NCI-H774 (cell line): ENCODE measurements at places on chromosomes 5 and 9.
A peak's percentile ranks its signal among the peaks of the same experiment; 100 is the strongest.

GRCh38 chr5:137115152-137115551 is 384.0 kb downstream of the SPOCK1 start:
- no peak for DNase-seq

GRCh38 chr9:14106699-14107098 is 207.2 kb downstream of the NFIB start:
- peak; percentile 51 for DNase-seq

DNA sequence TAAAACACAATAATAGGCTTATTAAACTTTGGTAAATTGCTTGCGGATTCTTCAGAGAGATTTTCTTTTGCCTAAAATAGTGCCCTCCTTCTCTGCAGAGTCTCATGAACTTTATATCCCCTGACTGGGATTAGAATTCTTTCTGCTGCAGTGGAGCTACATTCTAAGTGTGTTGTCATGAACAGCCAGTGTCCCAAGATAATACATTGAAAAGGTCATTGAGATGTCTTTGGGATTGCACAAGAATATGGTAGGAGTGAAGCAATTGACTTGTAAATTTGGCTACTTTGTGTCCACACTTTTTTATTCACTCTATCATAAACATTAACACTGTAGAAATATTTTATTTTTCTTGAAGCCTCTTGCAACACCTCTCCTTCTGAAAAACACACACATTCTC is 604.5 kb downstream of the GABRG2 start:
- no peak for DNase-seq

GRCh38 chr5:33588654-33589372 is 148.0 kb downstream of the TARS1 start:
- no peak for DNase-seq

DNA sequence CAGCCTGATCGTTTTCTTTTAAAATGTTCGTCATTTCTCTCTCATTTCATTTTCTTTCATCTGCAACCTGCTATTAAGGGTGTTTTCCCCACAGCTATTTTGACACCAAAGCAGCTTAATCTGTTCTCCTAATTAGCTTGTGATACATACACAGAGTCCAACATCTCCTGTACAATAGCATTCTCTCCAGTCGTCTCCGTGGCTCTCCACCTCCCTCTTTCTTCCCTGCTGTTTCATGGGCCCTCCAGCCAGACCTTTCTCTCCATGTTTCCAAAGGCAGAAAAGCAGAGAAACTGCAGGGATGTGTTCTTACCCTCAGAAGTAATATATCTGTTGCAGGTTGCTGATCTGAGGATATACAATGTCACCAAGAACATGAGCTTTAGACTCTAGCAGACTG is 88.8 kb upstream of the SPOCK1 start:
- no peak for DNase-seq

- DNase-seq, result no peak
Observed at GRCh38 chr9:131801810-131802209, 61.9 kb upstream of the RAPGEF1 start.

DNA sequence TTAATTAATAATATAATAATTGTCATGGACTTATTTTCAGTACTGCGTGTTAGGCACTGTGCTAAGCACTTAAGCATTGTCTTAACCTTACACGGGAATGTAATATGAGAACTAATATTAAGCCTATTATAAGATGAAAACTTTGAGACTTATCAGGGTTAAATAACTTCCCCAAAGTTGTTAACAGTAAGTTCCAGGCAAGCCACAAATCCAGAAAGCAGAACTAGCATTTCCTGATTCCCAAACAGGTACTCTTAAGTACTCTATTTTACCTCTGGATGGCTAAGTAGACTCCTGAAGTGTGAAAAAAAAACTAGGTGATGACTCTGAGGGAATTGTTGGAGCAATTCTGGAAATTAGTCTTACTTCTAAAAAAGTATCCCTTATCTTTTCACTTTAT is 23.8 kb downstream of the GABRG2 start:
- no peak for DNase-seq

- DNase-seq, result no peak
Observed at GRCh38 chr9:70409800-70410199, 4.7 kb downstream of the KLF9 start.

- DNase-seq, result no peak
Observed at GRCh38 chr5:145056800-145057199, 778.3 kb downstream of the PRELID2 start.

- no peak for DNase-seq
Observed at GRCh38 chr5:15493501-15493900, 6.5 kb upstream of the FBXL7 start.

- DNase-seq, result no peak
Observed at GRCh38 chr5:179254638-179255271, 90.5 kb downstream of the ADAMTS2 start.

DNA sequence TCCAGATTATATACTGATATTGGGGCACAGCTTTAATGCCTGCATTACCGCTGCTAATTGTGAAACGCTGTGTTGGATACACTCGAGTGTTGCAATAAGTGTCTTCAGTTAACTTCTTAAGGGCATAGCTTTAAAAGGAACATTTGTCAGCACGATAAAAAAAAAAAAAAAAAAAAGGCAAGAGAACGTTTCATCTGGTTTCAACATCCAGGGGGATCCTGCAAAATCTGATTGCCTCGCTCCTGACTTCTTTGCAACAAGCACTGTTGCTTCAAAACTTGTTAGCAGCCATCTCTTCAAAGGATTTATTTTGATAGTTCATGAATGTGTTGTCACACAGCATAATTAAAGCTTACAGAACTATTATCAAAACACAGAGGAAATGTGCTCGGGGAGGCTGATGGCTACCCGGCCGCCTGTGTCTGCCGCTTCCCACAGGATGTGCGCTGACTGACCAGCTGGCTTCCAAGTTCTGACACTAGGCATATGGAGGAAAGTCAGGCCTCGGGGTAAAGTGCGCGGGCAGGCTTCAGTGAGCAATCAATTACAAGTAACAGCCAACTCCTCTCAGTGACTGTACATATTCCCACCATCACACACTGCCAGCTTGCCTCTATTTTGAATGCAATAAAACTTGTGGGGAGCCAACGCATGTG is 77.7 kb downstream of the EBF1 start:
- DNase-seq, result no peak

GRCh38 chr9:105621001-105621400 is 41.3 kb upstream of the TAL2 start:
- no peak for DNase-seq

DNA sequence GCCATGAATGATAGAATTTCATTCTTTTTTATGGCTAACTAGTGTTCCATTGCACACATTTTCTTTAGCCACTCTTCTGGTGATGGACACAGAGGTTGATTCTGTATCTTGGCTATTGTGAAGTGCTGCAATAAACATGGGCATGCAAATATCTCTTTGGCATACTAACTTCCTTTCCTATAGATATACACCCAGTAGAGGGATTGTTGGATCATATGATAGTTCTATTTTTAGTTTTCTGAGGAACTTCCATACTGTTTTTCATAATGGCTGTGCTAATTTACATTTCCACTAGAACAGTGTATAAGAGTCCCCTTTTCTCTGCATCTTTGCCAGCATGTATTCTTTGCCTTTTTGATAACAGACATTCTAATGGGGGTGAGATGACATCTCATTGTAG is 50.4 kb upstream of the CDK5RAP2 start:
- no peak for DNase-seq

DNA sequence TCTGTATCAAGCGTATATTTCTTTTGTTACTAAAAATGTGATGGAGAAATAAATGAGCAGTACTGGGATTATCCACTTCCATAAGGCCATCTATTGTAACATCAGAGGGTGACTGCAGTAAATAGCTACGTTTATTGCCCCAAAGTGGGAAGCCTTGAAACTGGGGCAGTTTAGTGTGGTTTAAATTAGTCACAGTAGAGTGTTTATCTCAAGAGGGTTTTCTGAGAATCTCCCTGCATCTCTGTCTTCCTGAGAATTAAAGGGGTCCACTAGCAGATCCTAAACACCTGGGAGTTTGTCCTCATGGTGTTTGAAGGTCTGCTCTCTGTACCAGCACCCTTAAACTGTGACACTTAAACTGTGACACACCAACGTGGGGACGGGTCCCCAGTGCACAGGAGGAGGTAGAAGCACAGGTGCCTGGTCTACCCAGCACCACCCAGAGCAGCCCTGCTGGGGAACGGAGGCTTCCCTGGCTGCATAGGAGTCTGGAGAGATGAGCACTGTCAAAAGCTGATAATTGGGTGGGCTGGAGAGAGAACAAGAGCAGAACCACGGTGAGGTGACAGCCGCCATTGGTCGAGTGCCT is 25.2 kb downstream of the PRRC2B start:
- no peak for DNase-seq

DNA sequence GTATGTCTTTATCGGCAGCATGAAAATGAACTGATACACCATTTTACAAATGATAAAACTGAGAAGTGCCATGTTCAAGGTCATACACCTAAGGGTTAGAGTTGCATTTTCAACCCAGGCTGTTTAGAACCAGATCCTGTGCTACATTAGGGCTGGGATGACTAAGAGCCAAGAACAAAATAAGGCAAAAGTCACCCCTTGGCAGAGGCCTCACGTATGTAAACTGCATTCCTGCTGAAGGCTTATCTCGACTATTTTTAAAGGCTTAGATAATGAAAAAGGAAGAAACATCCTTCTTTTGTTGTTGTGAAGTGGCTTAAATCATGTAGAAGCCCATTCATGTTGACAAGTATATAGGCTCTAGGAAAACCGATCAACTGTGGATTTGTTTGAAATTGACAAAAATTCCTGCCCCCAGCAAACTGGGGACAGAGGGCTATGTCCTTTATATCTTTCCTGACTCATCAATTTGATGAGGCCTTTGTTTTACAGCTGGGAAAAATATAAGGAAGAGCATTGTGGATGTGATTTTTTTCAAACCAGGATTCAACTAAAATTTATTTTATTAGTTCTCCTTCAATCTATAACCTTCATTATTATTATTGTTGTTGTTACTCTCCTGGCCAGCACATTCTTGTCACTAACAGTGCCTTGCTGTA is 196.5 kb downstream of the SNX18 start:
- no peak for DNase-seq

DNA sequence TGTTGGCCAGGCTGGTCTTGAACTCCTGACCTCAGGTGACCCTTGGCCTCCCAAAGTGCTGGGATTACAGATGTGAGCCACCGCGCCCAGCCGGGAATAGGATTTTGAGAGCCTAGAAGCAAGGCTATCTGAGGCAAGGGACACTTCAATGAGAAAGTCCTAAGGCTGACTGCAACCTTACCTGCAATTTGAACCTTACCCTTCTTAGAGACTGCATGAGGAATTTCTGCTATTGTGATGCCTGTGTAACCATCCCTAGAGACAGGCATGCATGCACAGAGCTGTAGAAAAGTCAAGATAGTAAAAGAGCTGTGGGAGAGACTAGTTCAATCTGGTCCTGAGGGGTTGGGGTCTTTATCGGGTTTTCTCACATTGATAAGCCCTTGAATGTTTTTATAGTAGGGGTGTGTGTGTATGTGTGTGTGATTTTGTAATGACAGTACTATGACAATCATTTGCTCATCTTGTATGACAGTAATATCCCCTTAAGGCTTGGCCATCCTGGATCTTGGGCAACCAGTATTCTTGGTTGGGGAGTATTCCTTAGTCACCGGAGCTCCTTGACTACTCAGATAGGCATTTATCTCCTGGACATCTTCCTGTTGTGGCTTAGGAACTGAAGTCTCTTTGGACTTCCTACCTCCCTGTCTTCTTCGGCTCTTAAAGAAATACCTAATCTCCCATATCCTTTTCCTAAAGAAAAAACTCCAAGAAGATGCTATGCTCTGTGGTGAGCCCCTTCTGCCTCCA is 11.2 kb downstream of the DNAJB5 start:
- DNase-seq, result no peak

DNA sequence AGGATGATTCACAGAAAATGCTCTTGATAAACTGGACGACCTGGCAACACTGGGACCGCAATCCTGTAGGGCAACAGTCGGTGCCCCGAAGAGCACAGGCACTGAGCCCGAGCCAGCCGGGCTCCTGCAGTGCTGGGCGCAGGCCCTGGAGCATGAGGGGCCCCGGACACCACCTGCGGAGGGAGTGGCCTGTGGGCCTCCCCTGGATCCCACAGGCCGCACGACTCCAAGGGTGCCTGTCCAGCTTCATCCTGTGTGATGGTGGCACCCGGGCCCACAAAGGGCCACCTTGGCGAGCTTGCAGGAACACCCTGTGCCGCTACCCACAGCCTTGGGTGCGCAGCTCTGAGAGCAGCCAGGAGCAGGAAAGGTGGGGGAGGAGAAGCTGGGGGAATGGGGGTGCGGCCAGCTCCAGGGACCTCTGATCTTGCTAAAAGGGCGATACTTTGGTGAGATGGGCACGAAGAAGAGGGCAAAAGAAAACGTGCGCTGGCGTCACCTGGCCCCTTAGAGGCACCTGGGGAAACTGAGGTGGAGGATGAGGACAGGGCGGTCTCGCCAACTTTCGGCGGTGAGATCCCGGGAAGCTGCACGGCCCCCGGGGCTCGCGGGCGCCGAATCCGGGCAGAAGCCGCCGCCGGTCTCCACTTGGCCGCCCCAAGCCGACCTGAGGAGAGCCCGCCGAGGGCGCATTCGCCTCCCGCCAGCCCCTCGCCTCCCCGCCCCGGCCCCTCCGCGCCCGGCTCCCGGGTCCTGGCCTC is 722 bp downstream of the TBC1D9B start:
- DNase-seq, result no peak

DNA sequence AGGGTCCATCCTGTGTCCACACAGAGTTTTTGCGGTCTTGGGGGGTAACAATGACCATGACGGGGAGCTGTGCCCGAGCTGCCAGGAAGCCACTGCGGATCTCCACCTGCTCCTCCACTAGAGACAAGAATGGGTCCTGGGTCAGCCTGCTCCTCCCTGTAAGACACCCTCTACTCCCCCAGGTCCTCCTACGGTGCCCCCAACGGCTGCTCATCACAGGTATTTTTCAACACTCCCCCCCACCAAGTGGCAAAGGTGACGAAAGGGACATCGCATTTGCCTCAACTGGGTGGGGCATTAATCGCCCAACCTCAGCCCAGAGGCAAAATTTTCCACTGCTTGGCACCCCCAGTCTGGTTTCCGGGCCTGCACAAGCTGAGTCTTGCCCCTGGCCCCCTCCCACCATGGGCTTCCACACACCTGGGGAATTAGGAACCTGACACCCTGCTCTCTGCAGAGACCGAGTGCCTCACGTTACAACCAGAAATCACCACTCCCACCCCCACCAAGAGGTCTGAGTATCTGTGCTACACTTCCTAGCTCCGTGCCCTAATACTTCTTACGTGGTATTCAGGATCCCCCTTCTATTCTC is 9.6 kb downstream of the NOL6 start:
- no peak for DNase-seq

- peak; percentile 28 for DNase-seq
Observed at GRCh38 chr5:162209005-162209605, 141.5 kb downstream of the GABRG2 start.

DNA sequence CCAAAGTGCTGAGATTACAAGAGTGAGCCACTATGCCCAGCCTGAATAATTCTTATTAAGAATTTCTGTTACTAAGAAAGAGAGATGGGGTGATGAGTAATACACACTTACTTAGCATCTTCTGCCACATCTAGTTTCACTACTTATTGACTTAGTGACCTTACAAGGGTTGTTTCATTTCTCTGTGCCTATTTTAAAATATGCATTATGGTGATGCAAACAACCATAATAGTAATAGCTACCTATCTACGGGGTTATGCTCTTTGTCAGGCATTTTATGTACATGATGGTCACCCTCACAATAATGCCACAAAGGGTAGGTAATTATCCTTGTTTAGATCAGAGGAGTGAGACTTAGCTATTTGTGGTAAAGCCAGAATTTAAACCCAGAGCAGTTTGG is 499.0 kb upstream of the SGCD start:
- DNase-seq, result no peak
